ENCODE measurements at places on chromosomes 12 and 14. TPM values are rescaled to one million over a fixed set of nuclear protein-coding genes. Genes with fewer than 3 reads are reported as not detected.

OVCH1 gene
- not detected for total RNA-seq

- no peak for DNase-seq
Measured at GRCh38 chr12:62604871-62605270, 138.2 kb downstream of the MON2 start.

DNA sequence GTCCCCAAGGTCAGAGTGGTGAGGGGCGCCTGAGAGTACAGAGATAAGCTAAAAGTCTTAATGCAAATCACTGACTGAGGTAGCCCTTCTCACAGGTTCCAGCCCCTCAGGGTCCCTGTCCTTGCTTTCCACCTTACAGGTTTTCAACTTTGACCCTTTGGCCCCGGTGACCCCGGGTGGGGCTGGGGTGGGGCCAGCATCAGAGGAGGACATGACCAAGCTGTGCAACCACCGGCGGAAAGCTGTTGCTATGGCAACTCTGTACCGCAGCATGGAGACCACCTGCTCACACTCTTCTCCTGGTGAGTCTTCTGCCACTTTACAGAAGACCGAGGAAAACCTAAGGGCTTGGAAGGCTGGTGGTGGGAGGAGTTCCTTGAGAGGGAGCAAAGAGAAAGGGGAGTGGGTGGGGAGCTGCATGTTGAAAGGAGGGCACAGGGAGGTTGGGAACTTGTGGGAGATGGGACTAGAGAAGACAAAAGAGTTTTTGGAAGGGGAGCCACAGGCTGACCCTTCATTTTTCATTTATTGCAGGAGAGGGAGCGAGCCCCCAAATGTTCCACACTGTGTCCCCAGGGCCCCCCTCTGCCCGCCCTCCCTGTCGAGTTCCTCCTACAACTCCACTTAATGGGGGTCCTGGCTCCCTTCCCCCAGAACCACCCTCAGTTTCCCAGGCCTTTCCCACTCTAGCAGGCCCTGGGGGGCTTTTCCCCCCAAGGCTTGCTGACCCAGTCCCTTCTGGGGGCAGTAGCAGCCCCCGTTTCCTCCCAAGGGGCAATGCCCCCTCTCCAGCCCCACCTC, 2.4 kb downstream of the MBD6 start:
- no peak for DNase-seq

CHGA gene
- total RNA-seq: not detected

DNA sequence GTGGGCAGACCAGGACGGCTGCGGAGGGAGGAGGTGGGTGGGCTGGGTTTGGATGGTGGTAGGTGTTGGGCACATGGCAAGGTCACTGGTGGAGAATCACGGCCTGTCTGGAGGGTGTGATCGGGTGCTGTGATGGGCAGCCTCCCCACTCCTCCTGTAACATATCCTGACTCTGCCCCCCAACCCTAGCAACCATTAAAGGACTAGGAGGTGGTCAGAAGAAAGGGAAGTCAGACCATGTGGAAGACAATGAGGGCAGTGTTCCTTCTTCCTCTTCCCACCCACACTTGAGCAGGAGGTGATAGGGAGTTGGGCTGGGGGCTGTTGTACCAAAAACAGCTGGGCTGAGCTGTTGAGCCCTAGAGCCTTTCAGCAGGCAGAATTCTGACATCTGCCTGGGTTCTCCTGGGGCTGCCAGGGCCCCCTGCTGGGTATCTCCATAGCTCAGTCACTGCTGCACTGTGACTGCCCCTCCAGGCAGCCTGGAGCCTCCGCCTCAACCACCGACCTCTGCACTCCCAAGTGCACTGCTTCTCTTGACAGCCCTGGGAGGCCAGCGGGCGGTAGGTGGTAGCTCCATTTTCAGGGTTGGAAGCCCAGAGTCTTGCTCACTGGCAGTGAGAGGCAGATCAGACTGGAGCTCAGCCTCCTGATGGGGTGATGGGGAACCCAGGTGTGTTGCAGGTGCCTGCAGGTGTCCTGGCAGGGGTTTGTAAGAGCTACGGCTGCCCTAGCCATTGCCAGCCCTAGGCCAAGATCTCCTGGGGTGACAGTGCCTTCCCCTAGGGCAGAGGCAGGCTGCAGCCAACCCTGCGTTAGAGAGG, 15.4 kb downstream of the VASH1 start:
- no peak for DNase-seq

ITGA5 gene
- 84.4 TPM for total RNA-seq

GRCh38 chr14:62158779-62159178, 396.6 kb downstream of the SNAPC1 start:
- DNase-seq: no peak

NUAK1 gene
- total RNA-seq: 15.6 TPM

GRCh38 chr14:103693515-103693914, 21.7 kb downstream of the XRCC3 start:
- no peak for DNase-seq

CCDC38 gene
- total RNA-seq: not detected

GRCh38 chr12:32214723-32215122, 108.1 kb downstream of the BICD1 start:
- no peak for DNase-seq

GRCh38 chr12:13581031-13581430, 384.5 kb downstream of the EMP1 start:
- DNase-seq: no peak

GRCh38 chr12:122080149-122081082, 1.9 kb downstream of the MLXIP start:
- DNase-seq: peak; percentile 54

- no peak for DNase-seq
Measured at GRCh38 chr12:54431911-54432814, 13.1 kb upstream of the ITGA5 start.

KRT6C gene
- total RNA-seq: not detected

GRCh38 chr14:94775871-94776210, 5.9 kb upstream of the GSC start:
- DNase-seq: no peak

DNA sequence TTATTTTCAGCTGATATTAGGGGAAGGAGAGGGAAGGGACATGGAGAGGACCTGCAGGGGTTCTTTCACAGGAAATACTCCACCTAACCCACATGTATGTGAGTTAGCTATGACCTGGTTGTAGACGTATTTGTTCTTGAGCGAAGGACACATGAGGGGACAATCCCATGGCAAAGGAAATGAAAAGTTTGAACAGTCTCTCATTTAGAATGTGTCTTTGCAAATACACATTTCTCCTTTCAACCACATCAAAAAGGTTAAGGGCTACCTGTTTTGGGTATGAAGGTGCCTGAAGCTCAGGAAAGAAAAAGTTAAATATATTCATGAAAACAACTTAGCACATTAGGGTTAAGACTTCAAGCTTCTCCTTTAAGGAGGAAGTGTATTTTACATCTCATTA, 7.4 kb downstream of the PYGL start:
- no peak for DNase-seq

DNA sequence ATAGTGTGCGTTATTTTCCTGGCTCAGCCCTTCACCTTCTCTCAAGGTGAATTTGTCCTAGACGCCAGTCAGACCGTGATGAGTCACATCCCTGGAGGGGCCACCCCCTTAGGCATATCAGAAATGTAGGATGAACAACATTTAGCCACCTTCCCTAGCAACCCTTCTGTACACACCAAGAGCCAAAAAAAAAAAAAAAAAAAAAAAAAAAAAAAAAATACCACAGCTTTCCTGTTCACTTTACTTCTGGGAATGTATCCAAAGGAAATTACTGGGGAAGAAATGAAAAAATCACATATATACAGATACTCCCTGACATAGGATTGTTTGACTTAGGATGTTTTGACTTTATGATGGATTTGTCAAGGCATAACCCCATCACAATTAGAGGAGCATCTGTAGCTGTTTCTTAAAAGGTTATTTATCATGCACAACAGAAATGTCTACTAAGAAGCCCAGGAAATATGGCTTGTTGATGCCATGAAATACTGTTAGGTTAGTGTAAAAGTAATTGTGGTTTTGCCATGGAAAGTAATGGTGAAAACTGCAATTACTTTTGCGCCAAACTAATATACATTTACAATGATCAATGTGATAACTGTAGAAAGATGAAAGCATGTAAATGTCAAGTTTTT, 68.2 kb upstream of the BDKRB2 start:
- no peak for DNase-seq

WNT1 gene
- total RNA-seq: not detected

Measured in epithelial cell of proximal tubule (primary cell).